ENCODE measurements at places on chromosomes 7 and 10. TPM values are rescaled to one million over a fixed set of nuclear protein-coding genes. Genes with fewer than 3 reads are reported as not detected.

CACNB2 gene
- total RNA-seq: not detected

FZD1 gene
- total RNA-seq: 0.08 TPM

MYOF gene
- total RNA-seq: 10.8 TPM

NODAL gene
- total RNA-seq: not detected

OR6B1 gene
- total RNA-seq: not detected

Measured in activated CD4-positive, alpha-beta memory T cell treated with anti-CD3 and anti-CD28 coated beads, Interleukin-2, amount 10 ng/mL, durations not matched to agents 7 days and 5 days (primary cell).